ENCODE measurements at places on chromosomes 4 and X.

- no peak for DNase-seq
Measured at GRCh38 chr4:89136525-89136924, 25.2 kb downstream of the TIGD2 start.

DNA sequence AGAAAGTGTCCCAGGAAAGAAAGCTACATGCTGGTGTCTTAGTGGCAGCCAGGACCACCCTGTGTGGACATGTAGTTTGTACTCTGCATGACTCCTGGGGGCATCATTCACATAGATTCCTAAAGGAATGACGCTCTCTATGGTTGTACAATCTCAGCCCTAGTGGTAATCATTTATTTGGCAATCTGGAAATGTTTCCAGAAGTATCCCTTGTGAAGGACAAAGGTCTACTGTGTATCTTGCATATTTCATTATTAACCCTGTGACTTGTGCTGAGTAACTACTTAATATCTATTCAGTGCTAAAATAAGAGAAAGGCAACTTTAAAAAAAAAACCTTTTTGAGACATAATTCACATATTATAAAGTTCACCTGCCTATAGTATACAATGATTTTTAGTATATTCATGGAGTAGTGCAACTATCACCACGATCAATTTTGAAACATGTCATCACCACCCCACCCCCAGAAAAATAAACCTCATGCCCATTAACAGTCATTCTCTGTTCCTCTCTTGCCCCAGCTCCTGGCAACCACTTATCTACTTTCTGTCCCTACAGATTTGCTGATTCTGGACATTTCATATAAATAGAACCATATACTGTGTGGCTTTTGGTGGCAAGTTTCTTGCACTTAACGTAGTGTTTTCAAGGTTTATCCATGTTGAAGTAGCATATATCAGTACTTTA lies 51.7 kb downstream of the SHROOM3 start:
- no peak for DNase-seq

- DNase-seq, result no peak
Measured at GRCh38 chrX:16910376-16910775, 36.1 kb upstream of the REPS2 start.

DNA sequence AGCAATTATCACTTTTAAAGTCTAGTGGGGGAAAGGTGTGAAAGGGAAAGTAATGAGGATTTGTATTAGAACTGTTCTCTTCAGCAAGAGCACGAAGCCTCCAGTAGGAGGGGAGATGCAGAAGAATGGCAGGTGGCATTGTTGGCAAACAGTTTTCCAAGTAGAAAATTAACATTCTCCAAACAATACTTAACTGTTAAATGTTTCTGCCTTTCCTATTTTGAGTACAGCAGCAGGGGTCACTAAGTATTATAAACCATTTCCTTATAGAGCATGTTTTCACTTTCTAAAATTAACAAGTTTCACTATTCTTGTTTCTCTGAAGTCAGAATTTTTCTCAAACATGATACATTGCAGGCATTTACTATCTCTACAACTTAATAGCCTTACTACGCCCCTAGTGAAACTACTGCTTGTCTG lies 58.7 kb downstream of the LEF1 start:
- DNase-seq, result no peak

DNA sequence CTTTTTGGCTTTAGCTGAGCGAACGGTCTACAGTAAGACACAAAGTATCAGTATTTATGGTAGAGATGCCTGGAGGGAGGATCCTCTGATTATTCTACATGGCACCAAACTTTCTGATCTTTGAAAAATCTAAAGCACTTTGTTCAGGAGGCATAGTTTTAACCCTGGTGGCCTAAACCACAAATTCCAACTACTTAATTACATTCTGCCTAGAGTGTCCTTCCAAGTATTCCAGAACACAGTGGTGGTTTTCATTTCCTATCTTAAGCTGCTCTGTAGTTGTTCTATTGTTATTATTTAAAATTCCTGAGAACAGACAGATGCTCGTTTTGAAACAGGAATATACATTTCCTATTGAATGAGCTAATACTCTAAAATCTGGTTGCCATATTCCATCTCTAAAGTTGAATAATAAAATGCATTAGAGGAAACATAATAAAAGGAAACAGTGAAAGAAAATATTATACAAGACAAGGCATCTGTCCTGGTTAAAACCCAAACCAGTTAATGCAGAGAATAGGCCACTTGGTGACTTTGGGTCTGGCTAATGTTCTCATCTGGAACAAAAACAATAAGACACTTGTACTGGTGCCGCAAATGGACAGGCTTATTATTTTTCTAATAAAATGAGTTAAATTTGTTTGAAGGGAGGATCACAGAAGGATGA lies 657.4 kb downstream of the SPRY1 start:
- no peak for DNase-seq

DNA sequence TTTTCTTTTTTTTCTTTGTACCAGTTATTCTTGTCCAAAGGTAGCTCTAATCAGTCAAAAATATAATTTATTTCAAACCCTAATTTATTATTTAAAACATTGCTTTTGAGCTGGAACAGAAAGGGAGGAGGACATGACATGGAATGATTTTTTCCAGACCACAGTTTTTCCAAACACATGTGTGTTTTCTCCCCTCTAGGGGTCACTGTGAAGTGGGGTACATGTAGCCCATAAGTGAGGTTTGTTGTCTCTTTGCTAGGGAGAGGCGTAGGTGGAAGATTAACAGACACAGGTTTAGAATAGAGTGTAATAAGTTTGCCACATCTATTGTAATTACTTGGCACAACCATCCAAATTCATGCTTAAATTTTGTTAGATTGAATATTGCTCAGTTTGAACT lies 83.0 kb downstream of the TNIP2 start:
- no peak for DNase-seq
